ENCODE measurements at places on chromosomes 4 and X.

DNA sequence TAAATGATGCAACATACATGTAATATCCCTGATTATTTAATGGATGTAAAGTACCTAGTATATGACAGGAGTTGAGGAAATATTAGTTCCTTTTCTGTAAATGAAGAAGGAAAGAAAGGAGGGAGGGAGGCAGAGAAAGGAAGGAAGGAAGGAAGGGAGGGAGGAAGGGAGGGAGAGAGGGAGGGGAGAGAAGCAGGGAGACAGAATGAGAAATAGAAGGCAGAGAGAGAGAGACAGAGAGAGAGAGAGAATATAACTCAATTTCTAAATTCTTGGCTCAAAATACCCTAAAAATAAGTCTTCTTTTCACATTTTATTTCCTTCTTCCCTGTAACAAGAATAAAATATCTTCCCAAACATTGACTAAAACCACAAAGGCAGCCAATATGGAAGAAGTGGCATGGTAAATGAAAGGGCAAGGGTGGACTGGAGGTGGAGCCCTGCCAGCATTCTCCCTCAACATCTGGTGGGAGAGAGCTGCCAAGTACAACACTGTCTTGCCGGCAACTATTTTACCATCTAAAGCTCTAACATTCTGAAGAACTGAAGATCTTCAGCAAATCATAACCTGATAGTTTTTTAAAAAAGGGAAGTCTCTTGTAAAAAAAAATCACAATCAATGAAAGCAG, 245.1 kb downstream of the PPP3CA start:
- no peak for DNase-seq

- no peak for DNase-seq
Measured at GRCh38 chr4:140070366-140070765, 83.6 kb downstream of the MAML3 start.

DNA sequence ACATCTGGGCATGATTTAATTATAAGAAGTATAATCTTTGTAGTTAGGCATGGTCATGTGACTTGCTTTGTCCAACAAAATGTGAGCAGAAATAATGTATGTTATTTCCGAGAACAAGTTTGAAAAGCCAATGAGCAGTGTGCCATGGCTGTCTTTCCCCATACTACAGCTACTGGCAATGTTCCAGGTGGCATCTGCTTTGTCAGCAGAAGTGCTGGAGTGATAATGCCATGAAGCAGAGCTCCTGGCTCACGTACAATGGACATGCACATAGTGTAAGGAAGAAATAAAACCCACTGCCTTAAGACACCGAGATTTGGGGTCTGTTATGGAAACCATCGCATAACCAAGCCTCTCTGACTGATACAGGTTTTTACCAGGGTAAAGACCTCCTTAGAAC, 212.6 kb upstream of the RASGEF1B start:
- no peak for DNase-seq

- no peak for DNase-seq
Measured at GRCh38 chr4:163958751-163959150, 464.3 kb downstream of the TMA16 start.

GRCh38 chrX:42085836-42086235, 162.5 kb upstream of the CASK start:
- no peak for DNase-seq

- no peak for DNase-seq
Measured at GRCh38 chr4:118823471-118823870, 12.5 kb downstream of the SEC24D start.

GRCh38 chr4:156723951-156724668, 247.5 kb downstream of the PDGFC start:
- no peak for DNase-seq

Measured in activated T-cell treated with anti-CD3 and anti-CD28 coated beads, Interleukin-2, amount 50 U/mL, for 1 hour (primary cell).